Left renal pelvis (tissue), 4 donors: ENCODE measurements at places on chromosomes 1 and 21.

- no peak for DNase-seq
Measured at GRCh38 chr1:155070158-155070621, 6.7 kb downstream of the EFNA4 start.

DNA sequence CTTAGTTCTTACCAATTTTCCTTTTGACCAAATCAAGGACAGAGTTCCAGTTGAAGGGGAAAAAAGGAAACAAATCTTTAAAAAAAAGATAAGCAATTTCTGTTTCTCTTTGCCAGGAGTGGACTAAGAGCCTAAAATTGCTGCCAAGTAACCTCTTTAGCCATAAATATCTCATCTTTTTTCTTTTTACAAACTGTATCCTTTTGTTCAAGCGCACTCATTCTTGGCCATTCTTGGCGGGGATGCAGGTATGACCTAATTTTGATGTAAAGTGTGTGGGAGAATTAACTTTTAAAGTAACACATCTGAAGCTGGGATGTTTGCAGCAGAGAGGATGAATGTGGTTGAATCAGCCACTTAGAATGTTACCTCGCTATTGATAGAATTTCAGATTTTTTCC is 13.4 kb upstream of the KIF1B start:
- DNase-seq: no peak

- DNase-seq: no peak
Measured at GRCh38 chr1:203818399-203818798, 23.0 kb downstream of the ZBED6 start.

DNA sequence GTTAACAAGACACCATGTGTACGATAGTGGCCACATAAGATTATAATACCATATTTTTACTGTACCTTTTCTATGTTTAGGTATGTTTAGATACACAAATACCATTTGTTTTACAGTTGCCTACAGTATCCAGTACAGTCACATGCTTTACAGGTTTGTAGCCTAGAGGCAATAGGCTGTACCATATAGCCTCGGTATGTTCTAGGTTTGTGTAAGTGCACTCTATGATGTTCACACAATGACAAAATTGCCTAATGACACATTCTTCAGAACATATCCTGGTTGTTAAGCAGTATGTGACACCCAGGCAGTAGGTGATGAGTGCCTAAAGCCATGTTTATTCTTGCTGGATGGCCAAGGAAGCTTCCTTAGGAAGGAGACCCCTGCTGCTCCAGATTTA is 111.8 kb downstream of the PAPPA2 start:
- DNase-seq: no peak

- DNase-seq: no peak
Measured at GRCh38 chr21:39662411-39662953, 49.7 kb downstream of the B3GALT5 start.

GRCh38 chr21:42027822-42028765 is 17.9 kb upstream of the ZBTB21 start:
- no peak for DNase-seq

DNA sequence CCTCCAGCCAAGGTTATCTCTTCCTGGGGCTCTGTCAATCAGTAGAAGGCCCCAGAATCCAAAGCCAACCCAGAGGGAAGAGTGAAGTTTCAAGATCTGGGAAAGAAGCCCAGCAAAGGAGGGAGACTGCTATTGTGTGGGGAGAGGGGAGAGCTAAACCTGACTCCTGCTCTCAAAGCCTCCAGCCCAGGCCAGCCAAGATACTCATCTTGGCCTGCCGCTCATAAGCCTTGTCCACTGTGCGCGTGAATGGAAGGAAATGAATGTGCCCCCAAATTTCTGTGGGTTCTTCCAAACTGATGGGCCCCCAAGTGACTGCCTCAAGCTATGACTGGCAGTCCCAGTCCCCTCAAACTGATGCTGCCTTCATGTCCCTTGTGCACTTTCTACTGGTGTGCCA is 2.0 kb downstream of the PLXNA2 start:
- no peak for DNase-seq
